ENCODE measurements at places on chromosomes 5 and 9.
A peak's percentile ranks its signal among the peaks of the same experiment; 100 is the strongest.

DNA sequence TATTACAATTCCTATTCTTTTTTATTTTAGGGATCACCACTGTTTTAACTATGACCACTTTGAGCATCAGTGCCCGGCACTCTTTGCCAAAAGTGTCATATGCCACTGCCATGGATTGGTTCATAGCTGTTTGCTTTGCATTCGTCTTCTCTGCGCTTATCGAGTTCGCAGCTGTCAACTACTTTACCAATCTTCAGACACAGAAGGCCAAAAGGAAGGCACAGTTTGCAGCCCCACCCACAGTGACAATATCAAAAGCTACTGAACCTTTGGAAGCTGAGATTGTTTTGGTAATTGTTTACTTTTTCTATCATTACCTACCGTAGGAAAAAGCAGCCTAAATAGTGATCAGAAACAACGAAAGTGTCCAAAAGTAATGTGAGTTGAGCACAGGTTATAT lies 6.4 kb downstream of the GABRA6 start:
- DNase-seq = no peak

GRCh38 chr9:103978396-103978795 lies 115.7 kb upstream of the SMC2 start:
- no peak for DNase-seq

GRCh38 chr5:72922422-72922821 lies 33.4 kb upstream of the FCHO2 start:
- DNase-seq = no peak

- DNase-seq = no peak
These were observed 338.3 kb downstream of the RAB3C start for GRCh38 chr5:58921159-58921558.

- DNase-seq = no peak
These were observed 65.5 kb downstream of the GNG10 start for GRCh38 chr9:111726949-111727348.

GRCh38 chr9:84891924-84892323 lies 222.4 kb downstream of the NTRK2 start:
- no peak for DNase-seq

- DNase-seq = no peak
These were observed 3.4 kb upstream of the GCNT4 start for GRCh38 chr5:75055727-75056144.

DNA sequence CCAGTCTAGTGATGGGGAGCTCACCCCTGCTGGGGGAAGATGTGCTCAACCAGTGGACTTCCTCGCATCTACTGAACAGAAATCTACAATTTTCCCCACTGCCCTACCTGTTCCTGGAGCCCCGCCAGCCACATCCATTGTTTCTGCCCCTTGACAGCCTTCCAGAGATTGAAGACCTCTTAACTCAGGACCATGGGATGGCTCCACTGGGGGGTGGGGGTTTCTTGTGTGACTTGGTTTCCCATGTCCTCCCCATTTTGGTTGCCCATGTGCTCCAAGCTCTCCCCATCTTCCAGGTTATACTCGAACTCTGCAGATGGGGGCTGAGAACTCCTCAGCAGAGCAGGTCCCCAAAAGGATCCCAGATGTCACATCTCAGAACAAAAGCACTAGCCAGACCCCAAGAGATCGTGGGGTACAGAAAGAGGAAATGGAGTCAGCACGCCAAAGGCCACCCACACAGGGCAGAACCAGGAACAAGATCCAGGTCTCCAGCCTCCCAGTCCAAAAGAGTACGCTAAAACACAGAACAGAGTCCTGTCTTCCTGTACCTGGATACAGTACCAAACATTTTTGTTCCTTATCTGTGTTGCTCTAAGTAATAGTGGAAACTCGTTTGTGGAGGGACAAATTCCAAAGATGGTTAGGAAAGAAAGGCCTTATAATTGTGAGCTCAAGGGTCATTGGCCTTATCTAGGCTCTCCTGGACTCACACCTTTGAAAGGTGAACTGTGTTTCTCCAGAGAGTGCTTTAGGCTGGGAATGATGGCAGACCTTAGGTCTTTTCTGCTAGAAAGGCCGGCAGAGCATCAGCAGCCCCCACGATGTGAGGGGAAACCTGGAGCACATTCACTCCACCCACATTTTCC lies 15.8 kb downstream of the CORO2A start:
- no peak for DNase-seq

DNA sequence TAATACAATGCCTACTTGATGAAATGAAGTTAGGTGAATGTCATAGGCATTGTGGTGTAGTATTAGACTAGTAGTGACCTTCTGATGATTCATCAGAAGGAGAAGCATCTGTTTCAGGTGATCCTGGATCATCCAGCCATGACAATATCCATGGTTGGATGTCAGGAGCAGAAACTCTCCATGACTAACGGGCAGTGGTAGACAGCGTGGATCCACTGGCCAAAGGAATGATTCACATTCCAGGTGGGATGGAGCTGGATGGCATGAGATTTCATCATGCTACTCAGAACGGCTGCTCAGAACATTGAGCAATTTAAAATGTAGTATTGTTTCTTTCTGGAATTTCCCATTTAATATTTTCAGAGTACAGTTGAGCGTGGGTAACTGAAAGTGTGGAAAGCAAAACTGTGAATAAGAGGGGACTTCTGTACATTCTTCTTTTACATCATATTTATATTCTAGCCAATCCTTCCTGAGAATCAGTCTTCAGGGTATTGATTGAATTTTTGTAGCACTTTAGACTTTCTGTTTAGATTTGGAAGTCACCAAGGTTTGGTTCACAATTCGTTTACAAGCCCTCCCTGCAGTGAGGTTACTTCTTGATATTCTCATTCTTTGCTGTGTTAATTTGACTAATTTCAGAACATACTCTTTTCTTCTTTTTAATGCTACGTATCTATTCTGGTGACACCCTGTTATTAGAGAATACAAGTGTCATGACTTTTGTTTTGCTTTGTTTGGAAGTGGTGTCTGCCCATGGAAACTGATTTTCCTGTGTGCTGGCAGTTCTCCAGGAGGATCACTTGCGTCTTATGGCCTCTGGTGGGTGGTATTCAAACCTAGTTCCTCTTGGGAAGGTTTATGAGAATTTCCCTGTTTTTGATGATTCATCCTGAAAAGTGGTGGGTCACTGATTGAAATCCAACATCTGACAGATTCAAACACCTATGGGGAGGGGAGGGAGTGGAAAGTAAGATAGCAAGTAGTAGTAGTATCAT lies 12.2 kb upstream of the CLINT1 start:
- peak; percentile 65 for DNase-seq

- no peak for DNase-seq
These were observed 62.0 kb downstream of the DROSHA start for GRCh38 chr5:31469886-31470285.

GRCh38 chr5:122576256-122577016 lies 198.4 kb upstream of the SNX2 start:
- no peak for DNase-seq

DNA sequence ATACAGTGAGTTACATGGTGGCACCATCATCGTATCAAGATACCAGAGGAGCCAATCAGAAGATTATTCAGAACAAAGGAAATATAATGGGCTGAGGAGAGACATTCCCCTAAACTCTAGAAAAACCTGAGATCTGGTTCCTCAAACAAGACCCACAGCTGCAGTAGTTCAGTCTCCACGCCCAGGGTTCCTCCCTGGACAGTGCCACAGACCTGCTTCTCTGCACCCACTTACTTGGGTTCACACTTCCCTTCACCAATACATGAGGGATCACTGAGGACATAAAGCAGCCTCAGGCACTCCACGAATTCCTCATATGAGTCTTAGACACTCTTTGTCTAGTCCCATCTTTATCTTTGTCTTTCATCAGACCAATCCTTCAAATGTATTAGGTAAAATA lies 101.7 kb downstream of the APTX start:
- no peak for DNase-seq

- no peak for DNase-seq
These were observed 43.9 kb downstream of the AMBP start for GRCh38 chr9:114034196-114034595.

- DNase-seq = peak; percentile 12
These were observed 133.0 kb upstream of the IQGAP2 start for GRCh38 chr5:76269932-76270610.

DNA sequence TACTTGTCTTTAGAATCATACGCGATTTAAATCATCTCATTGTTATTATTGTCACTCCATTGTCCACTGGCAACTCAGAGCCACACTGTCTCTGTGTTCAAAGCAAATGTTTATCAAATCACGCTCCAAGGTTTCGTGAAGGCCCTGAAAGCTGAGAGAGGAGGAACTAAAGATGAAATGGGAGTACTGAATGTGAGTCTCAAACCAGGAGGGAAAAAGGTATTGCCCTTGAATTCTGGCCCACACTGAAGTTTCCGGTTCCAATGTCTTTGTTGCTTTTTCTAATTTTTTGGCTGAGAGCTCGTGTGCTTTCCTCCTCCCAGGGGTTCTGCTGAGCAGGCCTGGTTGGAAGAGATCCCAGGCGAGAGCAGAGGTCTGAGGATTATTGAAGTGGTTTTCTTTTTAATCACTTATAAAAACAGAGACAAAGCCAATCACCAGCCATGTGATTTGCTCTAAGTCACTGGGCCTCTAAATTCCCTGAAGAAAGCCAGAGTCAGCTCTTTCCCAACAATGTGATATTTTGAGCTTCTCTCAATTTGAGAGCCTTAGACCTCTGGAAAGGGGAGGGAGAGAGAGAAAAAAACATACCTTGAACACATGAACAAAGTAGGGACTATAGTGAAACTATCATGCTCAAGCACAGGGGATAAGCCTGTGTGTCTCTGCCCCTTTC lies 420.8 kb upstream of the GRAMD2B start:
- DNase-seq = peak; percentile 10

DNA sequence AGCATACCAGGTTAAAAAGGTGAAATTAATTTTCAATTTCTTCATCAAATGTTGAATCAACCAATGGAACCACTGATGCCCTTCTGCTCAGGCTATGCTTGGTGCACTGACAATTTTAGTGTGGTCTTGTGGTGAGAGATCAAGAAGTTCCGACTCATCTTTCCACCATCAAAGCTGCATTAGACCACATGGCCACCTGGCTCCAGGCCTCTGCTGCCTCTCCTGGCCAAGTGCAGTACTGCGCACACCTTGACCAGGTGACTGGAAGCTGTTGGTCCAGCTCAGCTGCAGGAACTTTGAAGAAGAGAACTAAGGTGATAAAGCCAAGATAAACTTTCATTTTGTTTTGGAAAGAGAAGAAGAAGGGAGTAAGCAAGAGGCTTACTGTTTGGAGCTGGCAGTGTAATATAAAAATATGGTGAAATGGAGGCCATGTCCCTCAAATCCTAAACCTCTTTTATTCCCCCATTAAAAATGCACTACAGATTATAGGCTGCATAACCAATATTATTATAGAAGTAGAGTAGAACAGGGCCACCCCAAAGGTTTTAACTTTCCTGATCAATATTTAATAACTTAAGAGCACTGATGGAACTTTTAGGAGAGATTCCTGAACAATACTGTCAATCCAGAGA lies 315.5 kb upstream of the C9orf72 start:
- DNase-seq = peak; percentile 53

GRCh38 chr5:109005297-109006009 lies 257.8 kb downstream of the FER start:
- DNase-seq = no peak

DNA sequence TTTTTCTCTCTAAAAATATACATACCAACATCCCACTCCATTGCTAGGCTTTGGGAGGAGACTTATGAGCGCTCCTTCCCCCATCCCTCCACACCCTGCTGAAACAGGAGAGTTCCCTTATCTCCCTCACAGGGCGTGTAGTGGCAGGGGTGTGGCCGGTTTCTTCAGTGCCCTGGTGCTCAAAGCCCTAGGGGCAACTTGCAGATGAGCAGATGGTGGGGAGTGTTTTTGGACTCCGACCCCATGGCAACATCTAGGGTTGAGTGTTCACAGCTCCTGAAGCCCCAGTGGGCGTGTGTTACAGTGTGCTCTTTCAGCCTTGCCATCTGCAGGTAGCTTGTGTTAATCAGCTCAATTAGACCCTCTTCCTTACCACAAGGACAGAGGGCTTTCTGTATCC lies 409.5 kb downstream of the MAT2B start:
- no peak for DNase-seq

GRCh38 chr5:72604111-72604797 lies 97.0 kb upstream of the ZNF366 start:
- no peak for DNase-seq

Measured in urothelium cell line (cell line).